ENCODE measurements at places on chromosomes 2 and 18. TPM values are rescaled to one million over a fixed set of nuclear protein-coding genes. Genes with fewer than 3 reads are reported as not detected.
A peak's percentile ranks its signal among the peaks of the same experiment; 100 is the strongest.

MAP3K19 gene
- not detected for total RNA-seq

OR6B2 gene
- total RNA-seq, result not detected

SCYGR3 gene
- total RNA-seq, result not detected

RAD51AP2 gene
- total RNA-seq, result not detected

CDH7 gene
- not detected for total RNA-seq

- DNase-seq, result no peak
These were observed 463.3 kb downstream of the STK39 start for GRCh38 chr2:167784084-167784425.

GRCh38 chr2:218290316-218291261 lies 1.7 kb downstream of the TMBIM1 start:
- peak; percentile 52 for DNase-seq

DNA sequence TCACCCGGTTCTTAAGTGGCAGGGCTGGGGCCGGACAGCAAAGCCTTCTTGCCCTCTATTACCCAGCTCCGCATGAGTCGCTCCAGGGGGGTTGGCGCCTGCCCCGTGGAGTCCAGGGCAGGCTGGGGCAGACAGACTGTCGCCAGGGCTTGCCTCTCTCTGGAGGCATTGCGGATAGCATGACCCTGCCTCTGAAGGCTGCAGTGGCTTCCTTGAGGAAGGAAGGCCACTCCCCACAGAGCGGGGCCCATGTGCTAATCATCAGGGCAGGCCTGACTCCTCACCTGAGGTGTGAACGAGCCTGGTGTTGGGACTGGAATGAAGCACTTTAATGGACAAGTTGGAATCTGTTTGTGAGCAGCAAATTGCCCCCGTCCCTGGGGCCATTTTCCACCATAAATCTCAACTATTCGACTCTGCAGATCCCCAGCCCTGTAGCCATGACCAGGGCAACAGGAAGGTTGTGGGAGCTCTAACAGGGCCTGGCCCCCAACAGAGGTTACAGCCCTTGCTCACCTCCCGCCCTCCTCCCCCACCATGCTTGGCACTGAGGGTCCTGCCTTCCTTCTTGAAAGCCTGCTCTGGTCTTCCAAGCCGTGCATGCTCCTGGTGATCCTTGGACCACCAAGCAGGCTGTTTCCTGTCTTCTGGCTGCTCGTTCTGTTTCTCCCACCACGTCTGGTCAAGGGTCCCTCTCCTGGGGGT lies 144.9 kb upstream of the HAAO start:
- no peak for DNase-seq

GRCh38 chr2:122019724-122020123 lies 264.3 kb downstream of the TSN start:
- no peak for DNase-seq

GRCh38 chr18:59988098-59988706 lies 88.4 kb downstream of the PMAIP1 start:
- DNase-seq, result no peak

DNA sequence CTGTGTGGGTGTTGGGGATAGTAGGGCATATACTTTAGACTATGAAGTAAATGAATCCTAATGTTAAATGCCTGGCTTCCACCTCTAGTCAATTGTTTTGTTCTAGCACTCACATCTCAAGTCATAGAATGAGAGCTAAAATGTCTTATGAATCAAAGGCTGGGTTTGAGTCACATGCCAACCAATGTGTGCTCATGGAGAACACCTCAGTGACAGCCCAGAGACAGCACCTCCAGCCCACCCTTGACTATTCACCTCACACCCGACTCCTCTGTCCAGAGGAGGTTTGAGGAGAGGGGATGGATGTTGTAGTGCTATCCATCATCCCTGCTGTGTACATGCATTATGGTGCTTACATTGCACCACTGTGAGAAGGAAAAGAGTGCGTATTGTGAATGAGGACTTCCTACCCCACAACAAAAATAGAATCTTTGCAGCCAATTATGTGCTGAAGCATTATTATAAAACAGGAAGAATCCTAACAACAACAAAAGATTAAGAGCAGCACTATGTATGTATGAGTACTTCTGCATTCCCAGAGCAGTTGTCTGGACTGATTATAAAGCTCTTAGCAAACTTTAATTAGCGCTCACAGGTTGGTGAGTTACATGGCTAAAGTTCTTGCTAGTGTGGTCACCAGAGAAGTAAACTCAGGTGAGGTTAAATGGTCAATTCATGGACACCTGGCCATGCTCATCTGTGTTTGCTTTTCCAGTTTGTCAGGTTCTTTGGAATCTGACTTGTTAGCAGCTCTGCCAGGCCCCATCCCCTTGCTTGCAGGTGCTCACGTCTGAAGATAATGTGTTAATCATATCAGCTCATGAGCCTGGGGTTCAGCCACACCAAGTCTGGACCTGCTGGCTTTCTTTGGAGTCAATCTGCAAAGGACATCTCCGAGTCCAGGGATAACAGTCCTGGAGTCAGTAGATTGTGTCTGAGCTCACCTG lies 55.3 kb upstream of the NABP1 start:
- DNase-seq, result no peak

DNA sequence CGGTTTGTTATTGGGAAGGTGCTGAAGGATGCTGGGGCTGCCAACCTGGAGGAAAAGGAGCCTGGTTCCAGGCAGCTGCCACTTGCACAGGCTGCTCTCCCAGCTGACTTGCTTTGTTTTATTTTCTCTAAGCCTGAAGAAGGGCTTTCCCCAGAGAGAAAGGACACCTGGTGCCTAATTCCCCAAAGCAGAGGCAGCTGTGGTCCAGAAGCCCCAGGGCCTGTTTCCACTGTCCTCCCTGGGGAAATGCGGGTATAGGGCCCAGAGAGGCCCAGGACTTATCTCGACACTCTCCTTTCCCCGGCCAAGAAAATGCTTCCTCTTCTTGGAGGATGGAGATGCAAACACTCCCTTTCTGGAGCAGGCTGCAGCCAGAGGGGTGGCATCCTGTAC lies 30.1 kb downstream of the INO80C start:
- DNase-seq, result no peak

DNA sequence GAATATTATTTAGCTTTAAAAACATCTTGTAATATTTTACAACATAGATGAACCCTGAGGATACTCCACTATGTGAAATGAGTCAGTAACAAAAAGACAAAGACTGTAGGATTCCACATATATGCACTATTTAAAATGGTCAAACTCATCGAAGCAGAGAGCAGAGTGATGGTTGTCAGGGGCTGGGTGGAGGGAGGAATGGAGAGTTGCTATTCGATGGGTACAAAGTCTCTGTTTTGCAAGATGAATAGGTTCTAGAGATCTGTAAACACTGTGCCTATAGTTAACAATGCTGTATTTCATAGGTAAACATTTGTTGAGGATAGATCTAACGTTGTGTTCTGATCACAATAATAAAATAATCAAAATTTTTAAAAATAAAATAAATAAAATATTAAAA lies 1675.9 kb upstream of the CELF4 start:
- DNase-seq, result no peak

GRCh38 chr2:47038656-47039488 lies 116.2 kb downstream of the STPG4 start:
- peak; percentile 48 for DNase-seq

DNA sequence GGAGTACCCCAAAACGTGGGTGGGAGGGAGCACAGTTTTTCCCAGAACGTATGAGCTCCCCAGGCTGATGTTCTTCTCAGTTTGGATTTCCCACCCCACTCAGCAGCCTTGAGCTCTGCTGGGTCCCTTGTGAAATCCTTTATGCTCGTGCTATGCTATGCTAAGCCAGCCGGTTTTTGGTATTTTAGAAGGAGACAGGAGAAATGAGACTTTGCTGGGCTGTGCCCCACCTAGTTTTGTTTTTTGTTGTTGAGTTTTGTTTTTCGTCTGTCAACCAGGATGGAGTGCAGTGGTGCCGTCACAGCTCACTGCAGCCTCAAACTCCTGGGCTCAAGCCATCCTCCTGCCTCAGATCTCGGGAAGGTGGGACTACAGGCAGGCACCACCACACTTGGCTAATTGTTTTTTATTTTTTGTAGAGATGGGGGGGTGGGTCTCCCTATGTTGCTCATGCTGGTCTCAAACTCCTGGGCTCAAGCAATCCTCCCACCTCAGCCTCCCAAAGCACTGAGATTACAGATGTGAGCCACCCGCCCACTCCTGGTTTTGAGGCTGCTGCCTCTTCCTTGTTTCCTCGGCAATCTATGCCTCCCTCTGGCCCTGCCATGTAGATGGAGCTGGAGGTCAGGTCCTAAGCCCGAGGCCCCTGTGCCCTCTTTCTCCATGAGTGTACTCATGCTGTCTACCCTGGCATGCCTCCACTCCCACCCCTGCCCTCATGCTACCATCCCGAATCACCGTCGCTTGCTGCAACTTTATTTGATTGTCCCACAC lies 17.5 kb upstream of the MGAT4A start:
- DNase-seq, result no peak

DNA sequence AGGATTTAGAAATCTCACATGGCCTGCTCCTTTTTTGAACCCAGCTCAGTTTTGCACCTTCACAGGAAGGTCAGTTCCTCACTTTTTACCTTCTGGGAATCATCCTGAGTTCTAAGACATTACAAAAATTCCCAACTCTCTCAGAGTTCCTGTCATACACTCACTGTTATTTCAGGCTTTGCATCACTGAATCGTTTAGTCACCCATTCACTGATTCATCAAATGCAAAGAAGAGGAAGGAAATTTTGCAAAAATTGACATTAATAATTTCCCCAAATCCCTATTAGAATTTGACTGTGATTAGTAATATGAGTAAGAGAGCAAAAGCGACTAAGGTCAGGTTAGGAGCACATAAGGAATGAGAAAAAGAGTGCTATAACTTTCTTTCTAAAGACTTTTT lies 197.5 kb downstream of the PDE1A start:
- DNase-seq, result no peak

DNA sequence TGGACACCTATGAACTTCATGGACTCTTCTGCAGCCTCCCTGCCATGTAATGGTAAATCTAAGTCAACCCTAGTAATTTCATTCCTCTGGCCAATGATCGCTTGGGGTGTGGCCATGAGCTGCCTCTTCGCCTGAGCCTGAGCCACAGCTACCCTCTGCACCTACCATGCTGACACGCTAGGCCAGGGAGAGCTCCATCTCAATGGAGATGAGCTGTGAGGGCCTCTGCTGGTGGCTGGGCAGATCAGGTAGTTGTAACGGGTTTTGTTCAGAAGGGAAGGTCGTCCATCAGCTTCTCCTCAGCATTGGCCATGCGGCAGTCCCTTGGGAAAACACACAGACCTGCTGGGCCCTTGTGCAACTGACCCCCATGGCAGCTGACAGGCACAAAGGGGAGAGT lies 24.4 kb downstream of the MPHOSPH10 start:
- DNase-seq, result no peak

- DNase-seq, result no peak
These were observed 114.2 kb upstream of the ID2 start for GRCh38 chr2:8567469-8568260.

GRCh38 chr2:218051903-218052302 lies 17.1 kb upstream of the RUFY4 start:
- no peak for DNase-seq

DNA sequence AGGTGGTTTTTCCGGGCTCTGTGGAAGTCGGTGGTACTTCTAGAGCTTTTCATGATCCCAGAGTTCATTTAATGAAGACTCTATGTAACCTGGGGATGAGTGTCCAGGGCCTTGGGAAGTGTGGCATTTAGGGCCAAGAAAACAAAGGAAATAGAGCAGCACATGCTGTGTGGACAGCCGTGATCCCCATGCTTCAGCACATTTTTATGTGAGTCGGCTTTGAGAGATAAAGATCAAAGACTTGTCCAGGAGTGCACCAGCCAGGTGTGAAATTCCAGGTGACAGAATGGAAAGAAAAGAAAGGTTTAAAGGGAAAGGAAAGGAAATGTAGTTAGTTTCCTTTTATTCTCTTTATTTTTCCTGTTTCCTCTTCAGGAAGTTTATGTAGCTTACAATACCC lies 258.0 kb upstream of the NRP2 start:
- DNase-seq, result no peak

GRCh38 chr18:76528477-76529432 lies 33.7 kb upstream of the ZNF516 start:
- no peak for DNase-seq

DNA sequence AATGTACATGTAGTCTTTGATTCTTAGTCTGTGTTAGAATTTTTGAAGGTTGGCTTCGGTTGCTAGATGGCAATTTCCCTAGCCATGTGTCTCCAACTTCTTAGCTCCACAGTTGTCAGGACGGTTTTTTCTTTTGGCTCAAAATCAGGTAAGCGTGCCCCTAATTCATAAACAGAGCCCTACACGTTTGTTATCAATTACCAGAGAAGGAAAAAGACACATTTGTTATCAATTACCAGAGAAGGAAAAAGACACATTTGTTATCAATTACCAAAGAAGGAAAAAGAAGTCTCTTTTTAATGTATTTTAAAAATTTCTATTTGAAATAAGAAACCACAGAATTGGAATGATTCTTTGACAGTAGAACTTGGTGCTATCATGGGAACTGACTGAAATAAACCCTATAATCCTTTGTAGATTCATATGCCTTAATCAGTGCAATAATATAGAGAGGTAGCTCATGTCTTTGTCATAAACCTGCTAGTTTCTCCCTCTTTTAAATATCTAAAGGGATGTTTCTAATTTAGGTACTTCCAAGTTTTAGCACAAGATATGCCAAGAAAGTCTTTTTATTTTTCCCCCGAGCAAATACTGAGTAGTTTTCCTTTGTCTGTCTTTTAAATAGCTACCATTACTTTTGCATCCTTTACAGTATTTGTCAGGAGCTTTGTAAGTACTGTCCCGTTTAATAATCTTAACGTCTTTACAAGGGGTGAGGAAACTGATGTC lies 35.9 kb downstream of the CAMKMT start:
- no peak for DNase-seq

- no peak for DNase-seq
These were observed 180.9 kb downstream of the ZBTB7C start for GRCh38 chr18:48228301-48228715.

DNA sequence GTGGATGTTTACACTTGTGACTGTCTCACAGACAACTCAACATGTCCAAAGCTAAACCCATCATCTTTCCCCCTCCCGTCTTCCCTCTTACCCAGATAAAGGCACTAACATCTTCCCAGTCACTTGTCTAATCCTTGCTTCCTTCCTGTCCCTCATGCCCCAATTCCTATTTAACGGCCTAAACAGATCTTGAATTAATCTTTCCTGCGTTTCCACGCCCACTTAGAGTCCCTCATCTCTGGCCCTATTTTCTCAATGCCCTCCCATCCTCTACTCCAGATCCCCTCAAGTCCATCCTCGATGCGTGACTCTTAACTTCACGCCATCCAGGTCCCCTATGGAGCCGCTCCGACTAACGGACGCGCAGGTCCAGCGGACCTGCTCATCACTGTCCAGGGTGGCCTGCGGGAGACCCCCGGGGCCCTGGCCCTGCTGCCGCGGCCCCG lies 682 bp upstream of the SCLY start:
- no peak for DNase-seq

GRCh38 chr2:25032901-25033300 lies 9.0 kb upstream of the EFR3B start:
- DNase-seq, result no peak

GRCh38 chr2:216215658-216216390 lies 106.7 kb downstream of the XRCC5 start:
- DNase-seq, result no peak
